DMS153 (cell line): ENCODE measurements at places on chromosomes 12 and 14.

- no peak for DNase-seq
These were observed 571.3 kb upstream of the TBX3 start for GRCh38 chr12:115255257-115255656.

GRCh38 chr12:92585115-92585727 lies 117.6 kb upstream of the PLEKHG7 start:
- DNase-seq: no peak

DNA sequence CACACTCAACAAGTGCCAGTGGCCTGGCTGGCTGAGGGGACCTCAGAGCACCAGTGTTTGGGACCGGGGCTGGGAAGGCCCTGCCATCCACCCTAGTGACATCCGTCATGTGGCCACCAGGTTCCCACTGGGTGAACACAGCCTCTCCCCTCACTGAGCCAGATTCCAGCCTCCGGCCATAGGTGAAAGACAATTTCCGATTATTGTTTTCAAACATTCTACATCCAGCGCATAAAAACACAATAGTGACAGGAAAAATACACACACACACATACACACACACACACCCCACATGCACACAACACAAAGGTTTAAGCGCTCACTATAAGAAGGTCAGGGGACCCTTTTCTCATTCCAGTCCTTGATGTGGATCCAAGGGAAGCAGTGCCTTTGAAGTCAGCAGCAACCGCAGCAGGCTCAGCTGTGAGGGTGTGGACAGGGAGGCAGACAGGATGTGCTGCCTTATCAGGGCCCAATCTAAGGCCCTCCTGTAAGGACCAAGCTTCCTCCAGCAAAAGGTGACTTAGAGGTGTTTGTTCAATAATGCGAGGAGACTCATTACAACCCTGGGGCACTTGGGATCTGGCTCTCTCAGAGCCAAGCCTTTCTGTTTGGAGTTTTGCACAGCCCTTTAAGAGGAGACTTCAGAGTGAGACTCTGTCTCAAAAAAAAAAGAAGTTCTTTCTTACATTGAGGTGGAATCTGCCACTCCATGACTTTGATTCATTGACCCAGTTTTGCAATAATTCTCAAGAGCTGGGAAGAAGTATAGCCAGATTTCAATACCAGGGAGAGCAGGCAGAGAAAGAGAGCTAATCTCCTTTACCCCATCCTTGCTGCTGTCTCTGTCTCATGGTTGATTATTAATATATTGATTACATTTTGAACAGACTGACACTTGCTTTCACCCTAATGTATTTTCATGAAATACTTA lies 227.8 kb downstream of the ZFP36L1 start:
- no peak for DNase-seq

DNA sequence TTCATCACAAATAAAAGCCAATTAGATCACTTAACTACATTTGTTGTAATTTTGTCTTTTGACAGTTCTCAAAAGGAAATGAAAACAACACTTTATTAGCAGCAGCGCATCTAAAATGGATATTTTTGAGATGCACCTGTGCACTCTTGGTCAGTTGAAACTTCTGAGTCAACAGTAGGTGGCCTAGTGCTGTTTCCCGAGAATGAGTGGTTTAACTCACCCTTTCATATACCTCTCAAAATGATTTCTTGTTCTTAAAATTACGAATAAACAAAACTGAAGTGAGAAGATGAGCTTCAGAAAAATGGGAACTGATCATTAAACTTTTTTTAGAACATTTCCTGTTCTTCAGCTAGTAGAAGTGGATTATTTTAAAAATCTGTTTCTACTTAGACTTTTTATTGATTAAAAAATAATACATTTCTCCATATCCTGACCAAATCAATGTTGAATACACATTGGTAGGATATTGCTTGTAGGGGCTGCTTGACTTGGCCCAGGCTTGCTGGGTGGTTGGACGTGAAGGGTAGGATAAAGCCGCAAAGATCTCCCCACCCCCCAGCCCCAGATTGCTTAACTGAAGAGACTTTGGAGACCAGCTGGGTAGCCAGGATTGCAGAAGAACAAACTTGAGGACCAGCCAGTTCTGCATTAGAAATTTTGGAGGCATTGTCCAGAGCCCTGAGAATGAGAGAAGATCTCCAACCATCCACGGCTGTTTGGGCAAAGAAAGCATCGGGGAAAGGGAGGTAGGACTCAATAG lies 22.3 kb upstream of the STK38L start:
- no peak for DNase-seq

DNA sequence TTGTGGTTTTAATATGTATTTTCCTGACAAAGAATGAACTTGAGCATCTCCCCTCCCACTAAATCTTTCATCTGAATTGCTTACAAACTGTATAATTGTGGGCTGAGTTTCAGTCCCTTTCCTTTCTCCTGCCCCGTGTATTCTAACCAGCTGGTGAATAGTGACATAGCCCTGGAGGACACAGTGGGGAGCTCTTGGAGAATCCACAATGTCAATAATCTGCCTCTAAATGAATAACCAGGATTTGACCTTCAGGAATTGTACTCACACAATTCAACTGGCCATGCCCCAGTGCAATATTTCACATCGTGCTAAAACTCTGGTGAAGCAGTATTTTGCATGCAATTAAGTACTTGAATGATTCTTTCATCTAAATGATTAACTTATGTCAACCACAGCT lies 177.2 kb downstream of the C12orf42 start:
- peak; percentile 85 for DNase-seq

- no peak for DNase-seq
These were observed 165.7 kb downstream of the SRGAP1 start for GRCh38 chr12:64010069-64010686.

GRCh38 chr12:76922866-76923265 lies 44.0 kb upstream of the CSRP2 start:
- no peak for DNase-seq

- no peak for DNase-seq
These were observed 45.5 kb upstream of the EML1 start for GRCh38 chr14:99747582-99748330.

DNA sequence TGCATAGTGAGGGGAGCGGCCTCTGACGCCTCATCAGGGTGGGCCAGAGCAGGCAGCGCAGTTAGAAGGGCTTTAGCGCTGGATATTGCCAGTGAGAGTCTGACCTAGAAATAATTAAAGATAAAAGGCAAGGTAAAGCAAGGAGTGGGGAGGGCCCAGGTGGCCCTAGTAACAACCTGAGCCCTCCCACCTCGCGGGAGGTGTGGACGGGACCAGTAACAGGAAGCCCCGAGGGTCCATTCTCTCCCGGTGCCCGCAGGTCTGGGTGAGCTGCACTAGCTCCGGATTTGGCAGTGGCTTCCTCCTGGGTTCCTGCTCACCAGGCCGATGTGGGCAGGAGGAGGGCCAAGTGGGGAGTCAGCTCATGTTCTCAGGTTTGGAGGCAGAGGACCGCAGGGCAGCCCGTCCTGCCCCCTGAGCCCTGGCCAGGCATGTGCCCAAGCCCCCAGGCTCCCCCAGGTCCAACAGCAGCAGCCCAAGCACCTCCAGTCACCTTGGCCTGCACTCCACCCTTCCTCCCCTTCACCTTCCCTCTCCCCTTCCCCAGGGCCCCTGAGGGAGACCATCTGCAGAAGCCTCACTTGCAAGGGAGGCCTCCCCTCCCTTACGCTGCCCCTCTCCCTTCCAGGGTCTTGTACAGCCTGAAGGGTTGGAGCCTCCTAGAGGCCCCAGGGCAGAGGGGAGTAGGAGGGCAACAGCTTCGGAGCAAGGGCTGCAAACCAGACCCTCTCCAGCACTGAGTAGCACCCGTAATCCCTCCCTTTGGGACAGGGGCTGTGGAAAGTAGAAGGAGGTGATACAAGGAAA lies 144.3 kb upstream of the FKBP4 start:
- DNase-seq: no peak

GRCh38 chr14:63759456-63759855 lies 31.6 kb upstream of the SGPP1 start:
- DNase-seq: no peak

GRCh38 chr14:105211086-105211757 lies 30.1 kb upstream of the NUDT14 start:
- DNase-seq: no peak

GRCh38 chr12:125610292-125610691 lies 545.1 kb downstream of the AACS start:
- no peak for DNase-seq

DNA sequence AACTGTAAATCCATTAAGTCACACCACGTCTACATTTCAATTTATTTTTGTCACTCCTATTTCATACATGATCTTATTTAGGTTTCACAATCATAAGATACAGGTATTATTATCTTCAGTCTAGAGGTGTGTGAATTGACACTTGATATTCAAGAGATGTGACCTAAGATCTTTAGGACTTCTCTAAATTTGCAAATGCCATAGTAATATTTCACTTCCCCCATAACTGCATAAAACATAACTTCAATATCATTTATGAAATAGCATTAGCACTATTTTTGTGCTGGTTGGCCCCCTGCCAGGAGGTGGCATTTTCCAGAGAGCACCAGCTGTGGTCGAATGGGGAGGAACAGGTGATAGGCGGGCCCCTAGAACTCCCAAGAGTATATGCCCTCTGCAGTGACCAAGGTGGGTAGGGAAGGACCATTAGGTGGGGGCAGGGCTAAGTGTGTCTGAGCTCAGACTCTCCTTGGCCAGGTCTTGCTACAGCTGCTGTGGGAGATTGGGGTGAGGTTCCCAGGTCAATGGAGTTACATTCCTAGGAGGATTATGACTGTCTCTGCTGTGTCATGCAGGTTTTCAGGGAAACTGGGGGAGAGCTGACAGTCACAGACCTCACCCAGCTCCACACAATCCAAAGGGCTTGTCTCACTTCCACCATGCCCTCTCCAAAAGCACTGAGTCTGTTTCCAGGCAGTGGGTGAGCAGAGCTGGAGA lies 49.2 kb upstream of the ERGIC2 start:
- no peak for DNase-seq

- DNase-seq: no peak
These were observed 62.8 kb downstream of the SMOC1 start for GRCh38 chr14:69941768-69942742.

DNA sequence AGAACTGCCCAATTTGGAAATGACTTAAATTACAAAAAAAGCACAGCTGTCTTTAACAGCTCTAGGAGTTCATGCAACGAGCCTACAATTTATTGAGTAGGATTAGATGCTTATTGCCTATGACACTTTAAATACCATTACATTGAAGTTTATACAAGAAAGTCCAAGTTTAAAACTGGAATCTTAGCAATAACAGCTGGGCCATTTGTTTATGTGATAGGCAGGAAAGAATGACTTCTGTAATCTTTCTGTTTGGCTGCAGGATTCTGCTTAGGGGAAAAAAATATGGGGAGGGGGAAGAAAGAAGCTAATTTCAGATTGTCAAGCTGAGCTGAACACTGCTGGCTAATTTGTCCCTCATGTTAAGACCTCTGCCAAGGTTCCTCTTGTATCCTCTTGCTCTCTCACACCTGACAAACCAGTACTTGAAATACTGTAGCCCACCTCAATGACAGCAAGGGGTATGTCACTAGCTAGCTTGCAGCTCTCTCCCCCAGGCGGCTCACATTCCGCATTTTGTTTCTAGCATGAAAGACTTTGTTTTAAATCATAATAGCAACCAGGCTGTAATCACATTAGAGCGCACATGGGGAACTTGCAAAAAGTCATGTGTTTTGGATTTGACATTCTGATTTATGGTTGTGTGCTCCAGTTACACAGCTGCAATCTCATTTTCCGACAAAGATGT lies 384.8 kb downstream of the BMP4 start:
- DNase-seq: no peak

GRCh38 chr12:106258935-106259334 lies 11.1 kb upstream of the CKAP4 start:
- DNase-seq: no peak

GRCh38 chr14:73255005-73255400 lies 17.7 kb downstream of the PAPLN start:
- DNase-seq: no peak

GRCh38 chr12:20361416-20361815 lies 6.9 kb upstream of the PDE3A start:
- DNase-seq: no peak
